ENCODE measurements at places on chromosomes 13 and 19.

- DNase-seq, result no peak
Measured at GRCh38 chr13:77918391-77919245, at the start of gene EDNRB. TSS of gene EDNRB (minus strand) at chr13:77918831. CDS start at chr13:77918573, 258 bp downstream.

GRCh38 chr19:13830114-13830740 lies 35.0 kb downstream of the ZSWIM4 start:
- no peak for DNase-seq

DNA sequence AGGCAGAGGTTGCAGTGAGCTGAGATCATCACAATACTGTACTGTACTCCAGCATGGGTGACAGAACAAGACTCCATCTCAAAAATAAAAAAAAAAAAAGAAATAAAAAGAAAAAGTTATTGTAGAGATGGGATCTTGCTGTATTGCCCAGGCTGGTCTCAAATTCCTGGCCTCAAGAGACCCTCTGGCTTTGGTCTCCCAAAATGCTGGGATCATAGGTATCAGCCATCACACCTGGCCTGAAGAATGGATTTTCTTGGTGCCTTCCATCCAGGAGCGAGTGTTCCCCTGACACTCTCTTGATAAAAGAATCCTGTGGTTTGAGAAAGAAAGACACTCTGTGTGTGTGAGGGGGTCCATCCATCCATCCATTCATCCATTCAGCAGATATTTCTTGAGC lies 4.7 kb downstream of the OLFM2 start:
- no peak for DNase-seq

- DNase-seq, result no peak
Measured at GRCh38 chr19:3868770-3869456, at the start of gene ZFR2. TSS of gene ZFR2 (minus strand) at chr19:3869038. CDS start at chr19:3869017, 21 bp downstream.

DNA sequence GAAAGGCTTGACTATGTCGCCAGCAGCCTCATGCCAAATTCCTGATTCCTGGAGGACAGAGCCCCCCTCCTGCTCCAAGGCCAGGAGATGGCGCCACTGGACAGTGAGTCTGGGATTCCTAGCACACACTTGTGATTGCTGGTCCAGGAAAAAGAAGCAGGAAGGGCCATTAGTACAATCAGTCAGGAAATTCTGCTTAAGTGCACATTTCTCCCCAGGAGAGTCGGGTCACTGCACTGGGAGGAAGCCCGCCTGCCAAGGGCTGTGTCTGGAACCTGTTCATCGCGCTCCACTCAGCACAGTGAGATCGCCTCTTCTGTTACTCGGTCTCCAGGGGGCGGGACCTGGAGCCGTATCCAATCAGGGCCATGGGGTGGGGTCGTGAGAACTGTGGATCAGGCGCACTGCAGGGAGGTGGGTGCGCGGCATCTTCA lies 65.1 kb downstream of the ZNF823 start:
- no peak for DNase-seq

- DNase-seq, result no peak
Measured at GRCh38 chr19:39825093-39825463, 8.9 kb downstream of the DYRK1B start.

DNA sequence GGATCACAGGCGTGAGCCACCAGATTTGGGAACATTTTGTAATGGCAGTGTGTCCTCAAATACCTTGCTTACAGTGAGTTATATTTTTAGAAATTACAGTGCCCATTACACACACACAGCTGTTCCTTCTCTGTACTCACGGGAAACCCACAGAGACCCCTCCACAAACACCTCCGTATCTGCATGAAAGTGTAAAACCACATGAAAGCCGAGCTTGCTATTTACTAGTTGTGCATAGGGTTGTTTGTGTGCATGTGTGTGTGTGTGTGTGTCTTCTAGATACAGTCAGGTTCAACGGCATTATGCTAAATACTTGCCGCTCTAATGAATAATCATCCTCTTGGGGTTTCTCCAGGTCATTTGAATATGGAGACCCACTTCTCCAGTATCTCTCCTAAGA lies 22.3 kb upstream of the LILRA2 start:
- no peak for DNase-seq

GRCh38 chr13:51589793-51590192 lies 5.5 kb downstream of the WDFY2 start:
- DNase-seq, result no peak

- no peak for DNase-seq
Measured at GRCh38 chr13:43304449-43304848, 281.1 kb downstream of the DNAJC15 start.

DNA sequence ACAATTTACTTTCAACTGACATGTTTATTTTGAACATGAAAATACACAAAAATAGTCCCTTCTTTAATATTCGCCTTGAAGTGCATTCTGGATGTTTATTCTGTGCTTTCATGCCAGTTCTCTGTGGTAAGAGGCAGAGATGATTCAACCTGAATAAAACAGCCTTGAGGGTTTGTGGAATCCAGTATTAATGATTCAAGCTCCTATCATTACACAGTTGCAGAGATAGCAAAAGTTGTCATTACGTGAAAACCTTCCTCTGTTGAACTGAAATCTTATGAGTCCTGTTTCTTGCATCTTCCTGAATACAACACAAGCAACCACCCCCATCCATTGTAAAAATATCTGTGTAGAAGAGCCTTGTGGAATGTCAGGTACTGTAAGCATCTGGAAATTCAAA lies 142.3 kb upstream of the HTR2A start:
- no peak for DNase-seq

DNA sequence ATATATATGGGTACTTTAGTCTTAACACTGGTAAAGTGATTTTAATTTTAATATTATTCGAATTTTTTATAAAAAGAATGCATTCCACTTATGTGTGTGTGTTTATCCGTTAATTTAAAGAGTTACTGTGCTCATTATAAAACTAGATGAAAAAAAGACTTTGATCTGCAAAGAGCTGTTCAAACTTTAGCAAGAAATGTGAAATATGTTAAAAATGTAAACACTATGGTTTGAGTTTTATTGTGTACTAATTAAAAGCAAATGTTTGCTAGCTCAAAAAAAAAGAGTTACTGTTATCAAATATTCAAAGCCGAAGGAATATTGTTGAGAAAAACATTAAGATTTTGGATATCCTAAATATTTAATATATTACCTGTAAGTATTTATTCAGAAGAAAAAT lies 34.5 kb downstream of the UFM1 start:
- DNase-seq, result no peak

- no peak for DNase-seq
Measured at GRCh38 chr13:99203601-99204579, 3.2 kb downstream of the UBAC2 start.

GRCh38 chr19:47313754-47314295 lies 4.2 kb downstream of the C5AR1 start:
- no peak for DNase-seq

DNA sequence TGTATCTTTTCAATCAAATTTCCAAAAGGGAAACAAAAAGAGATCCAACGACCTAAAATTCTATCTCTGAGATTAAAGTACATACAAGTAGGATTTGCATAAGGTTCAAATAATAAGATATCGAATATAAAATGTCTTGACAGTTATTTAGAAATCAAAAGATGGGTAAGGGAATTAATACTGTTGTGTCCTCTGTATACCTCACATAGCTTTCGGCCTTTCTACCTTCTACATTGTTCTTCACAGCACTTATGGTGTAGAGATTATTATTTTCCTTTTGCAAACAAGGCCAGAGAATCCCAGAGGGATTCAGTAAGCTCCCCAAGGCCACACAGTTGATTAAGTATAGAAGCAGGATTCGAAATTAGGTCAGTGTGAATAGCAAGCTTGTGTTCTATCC lies 403.6 kb downstream of the SPRY2 start:
- DNase-seq, result no peak

DNA sequence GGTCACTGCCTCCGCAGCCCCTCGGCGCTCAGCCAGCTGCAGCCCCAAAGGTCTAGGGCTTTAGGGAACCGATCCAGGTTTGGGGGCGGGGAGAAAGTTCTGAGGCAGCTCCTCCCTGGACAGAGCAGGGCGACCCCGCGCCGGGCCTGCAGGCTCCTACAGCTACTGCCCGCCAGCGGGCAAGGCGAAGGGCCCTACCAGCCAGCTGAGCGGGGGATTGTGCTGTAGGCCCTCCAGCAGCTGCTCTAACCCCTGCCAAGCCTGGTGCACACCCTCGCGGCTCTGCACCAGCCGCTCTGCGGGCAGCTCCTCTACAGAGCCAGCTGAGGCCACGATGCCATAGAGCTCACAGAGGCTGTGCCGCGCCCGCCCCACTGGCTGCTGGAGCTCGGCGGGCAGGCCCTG lies 14.0 kb downstream of the PLIN4 start:
- DNase-seq, result no peak

DNA sequence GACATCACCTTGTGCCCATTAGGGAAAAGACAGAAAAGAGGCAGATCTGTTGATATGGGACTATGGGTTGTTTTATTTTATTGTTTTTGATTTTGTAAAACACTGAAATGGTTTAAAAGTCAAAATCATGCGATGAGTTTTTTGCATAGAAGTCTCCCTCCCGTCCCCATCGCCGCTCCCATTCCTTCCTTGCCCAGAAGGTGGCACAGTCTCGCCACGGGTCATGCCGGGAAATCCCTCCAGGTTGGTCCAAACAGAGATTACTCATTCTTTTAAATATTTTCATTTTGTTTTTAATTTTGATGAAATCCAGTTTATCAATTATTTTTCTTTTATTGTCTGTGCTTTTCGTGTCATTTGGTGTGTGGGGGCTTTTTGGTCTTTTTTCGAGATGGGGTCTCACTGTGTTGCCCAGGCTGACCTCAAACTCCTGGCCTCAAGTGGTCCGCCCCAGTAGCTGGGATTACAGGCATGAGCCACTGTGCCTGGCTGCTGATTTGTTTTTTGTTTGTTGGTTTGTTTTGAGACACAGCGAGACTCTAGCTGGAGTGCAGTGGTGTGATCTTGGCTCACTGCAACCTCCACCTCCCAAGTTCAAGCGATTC lies 9.2 kb downstream of the PGPEP1 start:
- DNase-seq, result no peak

GRCh38 chr13:48505597-48506091 lies 27.2 kb downstream of the RCBTB2 start:
- DNase-seq, result no peak

DNA sequence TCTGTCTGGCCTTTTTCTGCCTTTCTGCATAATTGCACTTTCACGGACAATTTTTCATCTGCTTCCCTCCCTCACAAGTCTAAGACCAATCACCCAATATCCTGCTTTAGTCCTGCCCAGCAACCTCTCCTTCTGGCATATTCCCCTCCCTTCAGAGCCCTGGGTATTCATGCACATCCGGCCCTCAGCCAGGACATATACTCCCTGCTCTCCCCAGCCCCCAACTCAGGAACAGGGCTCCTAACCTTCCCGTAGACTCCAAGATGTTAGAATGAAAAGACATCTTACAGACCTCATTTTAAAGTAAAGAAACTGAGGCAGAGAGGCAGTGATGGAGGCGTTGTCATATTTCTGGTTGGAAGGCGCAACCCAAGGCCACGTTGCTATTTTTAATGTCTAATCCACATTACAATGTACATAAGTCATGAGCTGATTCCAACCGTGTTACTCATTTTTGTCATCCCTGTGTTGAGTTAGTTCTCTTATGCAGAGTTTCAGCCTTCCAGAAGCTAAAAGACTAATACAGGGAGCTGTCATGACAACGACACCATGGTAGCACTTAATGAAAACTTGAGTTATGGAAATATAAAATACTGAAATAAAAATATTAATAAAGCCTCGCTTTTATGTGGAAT lies 209.2 kb downstream of the TSHZ3 start:
- no peak for DNase-seq

- DNase-seq, result no peak
Measured at GRCh38 chr19:54388802-54389139, 24.0 kb upstream of the LAIR1 start.

- DNase-seq, result no peak
Measured at GRCh38 chr13:91017669-91018053, 329.8 kb upstream of the MIR17HG start.

DNA sequence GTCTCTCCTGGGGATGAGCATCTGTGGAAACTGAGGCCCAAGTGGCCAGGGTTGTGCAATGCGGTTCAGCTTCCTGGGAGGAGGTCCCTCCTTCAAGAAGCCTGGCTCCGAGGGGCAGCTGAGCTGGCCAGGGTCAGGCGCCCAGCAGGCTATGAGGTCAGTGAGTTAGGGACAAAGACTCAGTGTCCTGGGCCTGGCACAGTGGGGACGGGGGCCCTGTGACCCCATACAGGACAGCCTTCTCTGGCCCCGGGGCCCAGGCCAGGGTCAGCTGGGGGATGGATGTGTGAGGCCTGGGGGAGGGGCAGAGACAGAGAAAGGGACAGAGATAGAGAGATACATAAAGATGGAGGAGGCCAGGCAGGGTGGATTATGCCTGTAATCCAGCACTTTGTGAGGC lies 3.0 kb upstream of the IL12RB1 start:
- DNase-seq, result no peak

DNA sequence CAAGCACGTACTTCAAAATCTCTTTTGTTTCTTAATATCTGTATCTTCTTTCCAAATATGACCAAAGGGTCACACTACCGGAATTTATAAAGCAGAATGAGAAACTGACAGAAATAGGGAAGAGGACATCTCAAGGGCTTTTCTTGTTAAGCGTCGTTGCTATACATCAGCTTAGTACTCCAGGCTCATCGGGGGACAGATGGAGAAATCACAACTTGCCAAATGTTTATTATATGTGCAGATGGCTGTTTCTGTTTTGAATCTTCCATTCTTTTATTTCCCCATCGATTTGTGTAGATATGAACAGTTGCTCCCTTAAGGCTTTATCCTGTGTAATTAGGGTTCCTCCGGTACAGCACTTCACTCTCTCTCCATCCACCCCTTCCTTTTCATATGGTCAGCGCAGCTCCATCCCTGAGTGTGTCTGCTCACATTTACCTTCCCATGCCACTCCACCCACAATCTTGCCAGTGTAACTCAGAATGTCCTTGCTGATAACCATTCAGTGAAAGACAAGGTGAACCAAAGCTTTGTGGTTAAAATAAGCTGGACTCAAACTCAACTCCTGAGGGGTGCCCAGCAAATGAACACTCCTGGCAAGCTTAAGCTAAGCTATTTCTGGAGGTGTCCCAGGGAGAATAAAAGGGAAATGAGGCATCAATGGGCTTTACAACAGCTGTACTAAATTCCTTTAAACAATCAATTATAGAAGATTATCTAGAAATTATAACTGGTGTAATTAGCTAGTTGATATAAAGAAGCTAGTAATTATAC lies 51.3 kb downstream of the TBC1D4 start:
- no peak for DNase-seq

GRCh38 chr13:93284064-93284463 lies 57.5 kb downstream of the GPC6 start:
- DNase-seq, result no peak

DNA sequence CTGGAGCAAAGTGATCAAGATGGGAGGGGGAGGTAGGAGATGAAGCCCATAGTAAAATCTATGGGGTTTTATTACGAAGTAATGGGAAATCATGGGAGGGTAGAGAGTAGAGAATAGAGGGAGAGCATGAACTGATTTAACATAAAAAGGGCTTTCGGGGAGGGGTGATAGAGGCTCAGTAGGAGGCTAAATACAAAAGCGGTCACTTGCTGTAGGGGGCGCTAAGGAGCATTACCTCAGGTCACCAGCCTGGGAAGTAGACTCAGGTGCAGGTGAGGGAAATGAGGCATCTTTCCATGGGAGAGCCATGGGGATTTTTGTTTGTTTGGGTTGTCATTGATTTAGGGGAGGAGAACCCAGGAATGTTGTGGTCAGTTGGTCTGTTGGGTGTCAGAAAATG lies 14.1 kb downstream of the KRTDAP start:
- DNase-seq, result no peak

Measured in activated CD8-positive, alpha-beta memory T cell treated with anti-CD3 and anti-CD28 coated beads for 1 hour (primary cell).